ENCODE measurements at places on chromosomes 11 and 22.

DNA sequence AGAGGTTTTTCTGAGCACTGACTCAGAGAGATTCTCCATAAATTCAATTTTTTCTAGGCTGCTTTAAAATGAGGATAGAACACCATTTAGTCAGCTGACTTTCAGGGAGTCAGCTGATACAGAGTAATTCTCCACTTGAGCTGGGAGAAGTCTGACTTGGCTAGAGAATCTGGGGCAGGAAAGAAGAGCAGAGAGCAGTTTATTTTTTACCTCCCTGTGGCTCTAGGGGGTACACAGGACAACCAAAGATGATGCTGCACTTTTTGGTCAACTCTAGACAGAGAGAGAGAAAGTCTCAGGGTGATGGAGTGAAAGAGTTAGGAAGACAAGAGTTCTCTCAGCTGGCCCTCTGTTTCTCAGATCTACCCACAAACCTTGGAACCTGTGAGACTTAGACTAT is 67.3 kb upstream of the EED start:
- DNase-seq: no peak

- DNase-seq: no peak
Observed at GRCh38 chr11:28963187-28963586, 855.0 kb downstream of the METTL15 start.

GRCh38 chr11:47296045-47296444 is 26.1 kb downstream of the MADD start:
- no peak for DNase-seq

- no peak for DNase-seq
Observed at GRCh38 chr11:117909611-117910382, 19.4 kb downstream of the TMPRSS13 start.

DNA sequence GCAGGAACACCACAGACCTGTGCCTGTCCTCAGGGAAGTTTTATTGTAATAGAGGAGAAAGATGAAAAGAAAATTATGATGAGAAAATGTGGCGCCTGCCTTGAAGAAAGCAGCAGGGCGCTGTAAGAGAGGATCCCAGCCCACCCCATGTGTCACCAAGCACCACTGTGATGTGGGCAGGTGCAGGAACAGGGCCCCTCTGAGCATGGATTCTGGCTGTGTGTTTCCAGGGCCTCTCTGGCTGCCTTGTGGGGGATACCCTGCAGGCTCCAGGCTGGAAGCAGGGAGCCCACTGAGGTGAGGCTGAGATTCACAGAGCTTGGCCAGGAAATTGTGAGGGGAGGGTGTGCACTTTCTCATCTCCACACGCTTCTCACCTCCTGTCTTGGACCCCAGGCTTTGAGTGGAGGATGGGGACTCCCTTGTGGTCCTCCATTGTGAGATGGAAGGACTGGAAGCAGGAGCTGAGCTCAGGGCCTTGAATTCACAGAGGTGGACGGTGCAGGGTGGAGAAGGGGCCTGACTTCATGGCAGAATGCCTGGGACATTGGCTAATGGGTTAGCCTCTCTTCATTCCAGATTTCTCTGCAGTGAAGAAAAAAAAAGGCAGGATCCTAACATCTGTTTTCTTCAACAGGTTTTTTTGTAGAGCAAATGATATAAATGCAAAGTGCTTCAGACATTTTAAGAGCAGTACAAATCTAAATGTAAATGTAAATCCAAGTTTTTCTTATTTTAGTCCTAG is 246.6 kb upstream of the B3GAT1 start:
- no peak for DNase-seq

DNA sequence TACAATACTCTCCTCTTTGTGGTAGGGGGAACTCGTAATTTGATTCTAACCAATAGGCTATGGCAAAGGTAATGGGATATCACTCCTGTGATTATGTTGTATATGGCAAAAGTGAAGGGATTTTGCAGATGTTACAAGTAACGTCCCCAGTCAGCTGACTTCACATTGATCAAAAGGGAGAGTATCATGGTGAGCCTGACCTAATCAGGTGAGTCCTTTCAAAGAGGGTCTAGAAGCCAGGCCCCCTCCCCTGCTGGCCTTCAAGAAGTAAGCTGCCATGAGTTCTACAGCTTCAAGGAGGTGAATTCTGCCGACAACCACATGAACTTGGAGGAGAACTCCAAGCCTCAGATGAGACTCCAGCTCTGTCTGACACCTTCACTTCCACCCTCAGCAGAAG is 20.0 kb downstream of the TBRG1 start:
- DNase-seq: no peak

DNA sequence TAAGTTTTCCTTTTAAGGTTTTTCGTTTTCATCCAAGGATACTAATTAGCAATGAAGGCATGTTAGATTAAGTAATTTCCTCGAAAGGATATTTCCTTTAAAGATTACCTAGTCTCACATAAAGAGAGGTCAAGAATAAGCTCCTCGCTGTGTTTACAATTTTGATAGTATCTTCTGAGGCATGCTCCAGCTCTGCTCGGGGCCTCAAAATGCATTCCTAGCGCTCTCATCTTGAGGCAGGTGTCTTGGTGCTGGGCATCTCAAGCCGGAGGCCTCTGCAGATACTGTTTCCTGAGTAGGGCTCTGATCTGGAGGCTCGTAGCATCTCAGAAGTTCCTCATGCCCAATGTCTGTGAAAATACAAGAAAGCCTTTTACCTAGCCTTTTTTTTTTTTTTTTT is 128.6 kb upstream of the SNX19 start:
- no peak for DNase-seq

DNA sequence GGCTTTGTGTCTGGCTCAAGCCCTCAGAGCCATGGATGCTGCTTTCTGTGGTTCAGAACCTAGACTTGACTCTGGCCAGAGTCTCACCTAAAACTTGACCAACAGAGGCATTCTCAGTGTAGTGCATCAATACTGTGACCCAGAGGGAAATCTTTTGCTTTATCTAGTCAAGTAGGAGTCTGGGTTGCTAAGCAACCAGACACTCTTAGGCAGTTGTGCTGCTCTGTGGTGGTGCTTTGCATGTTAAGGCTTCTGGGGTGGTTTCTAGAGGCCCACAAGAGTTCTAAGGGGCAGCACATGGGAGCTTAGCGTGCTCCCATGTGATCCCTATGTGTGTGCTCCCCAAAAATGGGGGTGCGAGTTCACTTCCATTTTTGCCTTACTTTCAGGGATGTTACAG is 224.6 kb upstream of the PLET1 start:
- DNase-seq: no peak

DNA sequence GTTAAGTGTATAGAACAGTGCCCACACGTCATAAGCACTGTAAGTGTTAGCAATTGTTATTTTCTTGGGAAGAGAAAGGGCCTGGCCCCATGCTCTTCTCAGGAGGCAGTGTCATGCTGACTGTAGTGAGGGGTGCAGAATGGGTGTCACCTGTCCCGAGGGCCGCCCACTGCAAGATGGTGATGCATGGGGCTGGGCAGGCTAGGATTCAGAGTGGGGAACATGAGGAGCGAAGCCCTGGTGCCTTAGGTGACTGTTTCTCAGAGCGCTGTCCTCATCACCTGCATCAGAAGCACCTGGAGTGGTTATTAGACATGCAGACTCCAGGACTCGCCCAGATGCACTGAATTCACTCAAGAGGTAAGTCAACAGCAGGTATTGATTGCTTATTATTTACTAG is 101.0 kb upstream of the PARVA start:
- no peak for DNase-seq

- no peak for DNase-seq
Observed at GRCh38 chr11:27904358-27905055, 203.4 kb downstream of the KIF18A start.

DNA sequence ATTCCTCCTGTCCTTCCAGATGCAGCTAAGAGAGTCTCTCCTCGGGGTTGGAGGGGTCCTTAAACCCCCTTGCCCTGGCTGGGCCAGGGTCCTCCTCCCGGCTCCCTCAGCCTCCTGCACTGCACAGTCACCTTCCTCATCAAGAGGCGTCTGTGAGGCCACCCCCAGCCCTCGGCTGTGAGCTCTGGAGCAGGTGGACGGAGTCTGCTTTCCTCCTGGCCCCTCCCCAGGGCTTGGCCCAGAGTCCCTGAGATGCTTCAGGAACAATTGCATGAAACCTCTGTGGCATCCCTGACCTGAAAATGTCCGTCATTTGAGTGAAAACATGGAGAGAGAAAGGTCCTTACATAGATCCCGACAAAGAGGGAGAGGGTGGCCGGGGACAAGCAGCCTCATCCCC is 6.7 kb upstream of the FGF3 start:
- DNase-seq: no peak

GRCh38 chr11:58574881-58575280 is 775 bp downstream of the LPXN start:
- no peak for DNase-seq

- no peak for DNase-seq
Observed at GRCh38 chr11:47466701-47467250, 17.8 kb upstream of the RAPSN start.

DNA sequence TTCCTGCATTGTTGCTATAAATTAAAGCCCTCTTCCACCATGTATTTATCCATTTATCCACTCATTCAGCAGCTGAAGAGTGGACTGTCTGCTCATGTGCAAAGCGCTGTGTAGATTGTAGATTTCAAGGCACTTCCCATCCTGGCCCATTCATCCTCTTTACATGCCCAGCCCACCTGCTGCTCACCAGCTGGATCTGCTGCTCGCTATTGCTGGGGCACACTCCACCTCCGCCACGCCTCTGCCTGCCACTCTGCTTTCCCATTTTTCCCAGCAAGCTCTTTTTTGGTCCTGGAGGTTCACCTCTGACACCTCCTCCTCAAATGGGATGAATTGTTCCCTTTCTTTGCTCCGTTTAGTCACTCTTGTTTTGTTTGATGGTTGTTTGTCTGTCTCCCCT is 48.3 kb downstream of the CEP164 start:
- DNase-seq: no peak

DNA sequence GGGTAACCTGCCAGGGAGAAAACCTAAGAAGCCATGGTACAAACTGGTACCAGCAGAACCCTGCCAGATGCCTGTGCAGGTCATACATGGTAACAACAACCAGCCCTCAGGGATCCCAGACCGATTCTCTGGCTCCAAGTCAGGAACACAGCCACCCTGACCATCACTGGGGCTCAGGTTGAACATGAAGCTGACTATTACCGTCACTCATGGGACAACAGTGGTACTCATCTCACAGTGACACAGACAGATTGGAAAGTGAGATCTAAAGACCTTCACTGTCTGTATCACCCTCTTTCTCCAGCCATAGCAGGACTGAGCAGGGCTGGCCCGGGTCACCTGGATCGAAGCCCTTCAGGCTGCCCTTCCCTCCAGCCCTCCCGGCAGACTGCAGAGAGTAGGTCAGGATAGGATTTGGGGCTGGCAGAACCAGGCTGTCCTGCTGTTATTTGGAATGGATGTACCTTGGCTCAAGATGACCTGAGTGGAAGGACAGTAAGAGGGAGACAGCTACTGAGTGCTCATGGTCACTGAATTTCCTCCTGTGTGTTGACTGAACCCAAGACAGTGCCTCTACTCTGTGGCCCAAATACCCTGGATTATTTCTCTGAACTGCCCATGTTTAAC is 94.7 kb downstream of the GGTLC2 start:
- DNase-seq: no peak

GRCh38 chr11:26572770-26573402 is 823 bp upstream of the MUC15 start:
- no peak for DNase-seq

DNA sequence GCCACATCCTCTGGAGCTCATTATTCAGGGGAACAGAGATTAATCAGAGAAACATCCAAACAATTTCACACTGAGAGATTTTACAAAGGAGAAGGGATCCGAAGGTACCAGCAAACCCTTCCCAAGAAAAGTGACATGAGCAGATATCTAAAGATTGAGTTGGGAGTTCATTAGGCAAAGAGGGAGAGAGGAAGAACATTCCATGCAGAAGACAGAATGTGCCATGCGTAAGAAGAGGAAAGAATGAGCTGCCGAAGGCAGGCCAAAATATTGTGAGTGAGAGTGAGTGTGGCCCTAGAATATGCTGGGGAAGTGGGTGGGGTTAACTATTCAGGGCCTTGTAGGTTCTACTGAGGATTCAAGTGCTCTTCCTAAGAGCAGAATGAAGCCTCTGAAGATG is 50.0 kb upstream of the LYVE1 start:
- DNase-seq: no peak

- DNase-seq: no peak
Observed at GRCh38 chr22:45319324-45319685, 9.6 kb downstream of the FAM118A start.

DNA sequence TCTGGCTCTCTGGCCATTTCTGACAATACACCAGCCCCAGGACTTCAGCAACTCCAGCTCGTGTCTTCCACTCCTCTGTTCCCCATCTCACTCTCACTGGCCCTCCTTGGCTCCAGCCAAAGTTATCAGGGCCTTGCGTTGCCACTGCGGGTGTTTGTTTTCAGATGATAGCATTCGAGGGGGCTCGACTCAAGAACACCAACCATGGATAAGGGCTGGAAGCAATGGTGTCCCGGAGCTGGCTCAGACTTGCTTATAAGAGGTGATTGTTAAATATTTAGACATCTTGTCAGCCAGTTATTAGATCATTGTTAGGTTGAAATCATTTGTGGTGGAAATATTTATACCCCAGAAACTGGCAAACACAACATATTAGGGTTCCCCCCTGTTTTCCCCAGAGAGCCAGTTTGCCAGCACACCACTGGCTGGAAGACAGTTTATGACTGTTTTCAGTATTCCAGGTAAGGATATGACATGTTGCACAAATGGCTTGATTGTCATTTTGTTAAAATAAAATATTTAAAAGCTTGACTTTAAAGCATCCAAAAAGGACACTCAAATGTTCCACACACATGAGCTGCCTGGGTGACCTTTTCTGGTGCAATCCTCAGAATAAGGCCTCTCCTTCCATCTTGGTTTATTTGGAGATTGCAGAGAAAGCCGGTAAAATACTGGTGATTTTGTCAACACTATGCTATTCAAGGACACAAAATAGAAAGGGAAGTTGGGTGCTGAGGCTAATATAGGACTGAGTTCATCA is 98.3 kb downstream of the FBXO7 start:
- no peak for DNase-seq

DNA sequence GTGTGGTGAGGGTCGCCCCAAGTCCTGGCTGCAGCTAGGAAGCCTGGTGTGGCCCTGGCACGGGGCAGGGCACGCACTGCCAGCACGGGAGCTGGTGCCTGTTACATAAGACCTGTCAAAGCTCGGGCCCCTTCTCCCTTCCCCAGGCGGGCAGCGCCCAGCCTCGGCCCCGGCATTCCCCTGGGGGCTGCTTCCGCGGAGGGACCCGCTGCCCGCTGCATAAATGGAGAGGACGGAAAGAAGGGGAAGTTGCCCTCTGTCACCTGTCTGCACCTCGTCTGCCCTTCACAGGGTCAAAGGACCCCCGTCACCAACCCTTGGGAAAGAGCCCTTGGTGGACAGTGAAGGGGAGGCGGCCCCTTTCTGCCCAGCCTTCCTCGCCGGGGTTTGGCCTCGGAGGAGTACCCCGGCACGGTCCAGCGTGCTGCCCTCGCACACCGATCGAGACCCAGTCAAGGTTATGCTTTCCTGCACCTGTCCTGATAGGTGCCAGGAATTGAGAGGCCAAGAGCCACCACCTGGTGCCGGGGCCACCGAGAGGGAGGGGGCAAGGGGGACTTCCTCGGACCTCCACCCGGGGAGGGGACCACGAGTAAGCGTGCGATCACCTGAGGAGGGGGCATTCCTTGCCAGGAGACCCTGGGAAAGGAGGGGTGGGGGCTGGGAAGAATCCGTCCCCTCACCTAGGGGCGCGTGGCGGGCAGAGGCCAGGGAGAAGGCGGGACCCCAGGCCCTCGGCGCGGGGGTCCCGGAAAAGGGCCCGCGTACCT is 16.8 kb upstream of the MFRP start:
- no peak for DNase-seq

Data from stimulated activated CD4-positive, alpha-beta T cell treated with anti-CD3 and anti-CD28 coated beads, Interleukin-15, amount 100 ng/mL, for 1 hour (primary cell).